Left cardiac atrium (tissue), 4 donors: ENCODE measurements at places on chromosomes 1 and 21. TPM values are rescaled to one million over a fixed set of nuclear protein-coding genes. Genes with fewer than 3 reads are reported as not detected.

DNA sequence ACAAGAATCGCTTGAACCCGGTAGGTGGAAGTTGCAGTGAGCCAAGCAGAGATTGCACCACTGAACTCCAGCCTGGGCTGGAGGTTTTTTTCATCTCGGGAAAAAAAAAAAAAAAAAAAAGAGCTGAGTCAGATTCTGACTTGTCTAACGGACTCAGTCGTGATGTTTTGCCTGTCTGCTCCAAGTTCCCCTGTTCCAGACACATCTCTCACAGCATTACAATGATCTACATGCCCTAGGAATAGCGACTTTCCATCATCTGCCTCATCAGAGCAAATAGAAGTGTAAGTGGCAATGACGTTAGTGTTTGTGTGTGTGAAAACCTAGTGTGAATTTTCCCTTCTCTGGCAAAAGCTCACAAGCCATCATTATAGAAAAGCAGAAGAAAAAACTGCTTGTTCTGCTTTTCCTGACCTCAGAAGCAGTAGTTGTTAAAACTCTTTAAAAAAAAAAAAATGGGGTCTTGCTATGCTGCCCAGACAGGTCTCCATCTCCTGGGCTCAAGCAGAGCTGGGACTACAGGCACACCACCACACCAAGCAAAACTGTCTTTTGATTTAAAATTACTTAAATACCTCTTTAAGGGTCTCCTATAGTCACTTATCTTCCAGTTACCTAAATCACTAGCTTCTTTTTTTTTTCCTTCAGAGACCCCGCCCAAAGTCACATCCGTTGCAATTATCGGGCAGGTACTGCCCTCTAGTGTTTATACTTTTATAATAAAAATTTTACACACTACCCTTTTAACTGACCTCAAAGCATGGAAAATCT lies 37.3 kb downstream of the PLEKHO1 start:
- DNase-seq: no peak

- DNase-seq: no peak
Observed at GRCh38 chr1:235831148-235831547, 35.6 kb downstream of the LYST start.

DNA sequence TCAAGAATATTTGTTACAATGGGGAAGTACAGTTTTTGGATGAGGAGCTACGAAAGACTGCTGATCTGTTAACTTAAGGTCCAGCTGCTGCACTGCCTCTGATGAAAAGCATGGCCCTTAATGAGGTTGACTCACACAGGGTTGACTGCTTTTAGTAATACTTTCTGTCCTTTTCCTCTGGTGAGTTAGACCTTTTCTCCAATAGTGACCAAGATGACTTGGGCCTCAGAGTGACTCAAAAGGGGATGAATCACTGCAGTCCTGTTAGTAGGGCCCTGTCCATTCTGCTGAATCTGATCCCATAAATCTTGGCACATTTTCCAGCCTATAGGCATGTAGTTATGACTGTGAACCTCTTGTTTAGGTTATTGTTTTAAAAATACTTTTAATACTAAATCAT lies 2.7 kb downstream of the DISP1 start:
- DNase-seq: no peak

GRCh38 chr1:244002721-244003120 lies 48.4 kb upstream of the ZBTB18 start:
- DNase-seq: no peak

CLEC20A gene
- total RNA-seq: not detected
